ENCODE measurements at places on chromosomes 5 and 9. TPM values are rescaled to one million over a fixed set of nuclear protein-coding genes. Genes with fewer than 3 reads are reported as not detected.

ALAD gene
- 37.7 TPM for total RNA-seq

GRCh38 chr9:112125951-112126388 lies 49.1 kb downstream of the SUSD1 start:
- no peak overlapping the region for H3K27ac ChIP-seq
- peaks cover 13% of the 10 kb centered on the region for H3K36me3 ChIP-seq
- no peak for DNase-seq
- H3K4me1 ChIP-seq: no peaks in the 10 kb centered on the region
- H3K27me3 ChIP-seq: no peaks in the 10 kb centered on the region

GRCh38 chr5:117614408-117614807 lies 1039.8 kb upstream of the SEMA6A start:
- no peaks in the 10 kb centered on the region for H3K36me3 ChIP-seq
- no peak overlapping the region for H3K4me3 ChIP-seq
- no peak overlapping the region for H3K27ac ChIP-seq
- no peaks in the 10 kb centered on the region for H3K27me3 ChIP-seq

PCDHA7 gene
- total RNA-seq: 0.35 TPM

ZNF658 gene
- total RNA-seq: 5.8 TPM

DNA sequence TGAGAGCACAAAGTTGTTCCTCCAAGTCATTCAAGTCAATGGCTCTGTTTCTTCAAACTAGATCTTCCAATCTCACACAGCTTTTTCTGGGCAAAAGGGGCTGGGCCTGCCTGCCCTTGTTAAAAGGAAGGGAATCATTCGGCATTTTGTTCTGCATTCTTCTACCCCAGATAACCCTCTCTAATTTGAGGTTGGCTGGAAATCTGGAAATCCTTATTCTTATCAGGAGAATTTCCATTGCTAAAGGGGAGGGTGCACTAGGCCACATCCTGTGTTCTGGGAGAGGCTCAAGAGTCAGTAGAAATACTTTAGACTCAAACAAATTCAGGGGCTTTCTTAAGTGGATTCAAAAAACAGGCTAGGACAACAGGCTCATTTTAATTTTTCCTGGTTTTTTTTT lies 384.7 kb upstream of the ZNF462 start:
- H3K4me1 ChIP-seq: no peaks in the 10 kb centered on the region
- no peak for DNase-seq
- H3K36me3 ChIP-seq: no peaks in the 10 kb centered on the region
- no peak overlapping the region for H3K4me3 ChIP-seq

GRCh38 chr9:79360387-79361347 lies 211.1 kb upstream of the TLE4 start:
- H3K4me1 ChIP-seq: no peaks in the 10 kb centered on the region
- no peaks in the 10 kb centered on the region for H3K36me3 ChIP-seq
- DNase-seq: no peak
- H3K4me3 ChIP-seq: no peak overlapping the region

DNA sequence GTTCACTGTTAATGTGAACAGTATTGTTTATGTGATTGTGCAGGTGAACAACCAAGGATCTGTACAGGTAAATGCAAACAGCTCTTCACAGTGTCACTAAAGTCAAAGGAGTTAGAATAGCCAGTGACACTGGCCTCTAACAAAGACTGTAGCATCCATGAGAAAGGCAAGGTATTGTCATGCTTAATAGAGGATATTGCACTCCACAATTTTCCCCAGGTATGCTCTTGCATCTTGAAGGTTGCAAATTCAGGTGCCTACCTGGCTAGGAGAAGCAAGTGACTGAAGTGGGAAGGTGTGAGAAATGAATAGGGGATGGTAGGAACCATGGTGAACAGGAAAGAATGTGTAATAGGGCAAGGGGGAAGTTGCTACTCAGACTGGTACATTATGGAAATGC lies 101.2 kb upstream of the EFNA5 start:
- no peak for DNase-seq
- H3K27ac ChIP-seq: no peak overlapping the region
- no peaks in the 10 kb centered on the region for H3K27me3 ChIP-seq
- H3K36me3 ChIP-seq: no peaks in the 10 kb centered on the region

GRCh38 chr9:103761466-103761865 lies 332.6 kb upstream of the SMC2 start:
- no peak overlapping the region for H3K4me3 ChIP-seq
- H3K27me3 ChIP-seq: no peaks in the 10 kb centered on the region
- H3K36me3 ChIP-seq: no peaks in the 10 kb centered on the region
- no peaks in the 10 kb centered on the region for H3K4me1 ChIP-seq
- no peak for DNase-seq

All from upper lobe of right lung (tissue), 1 donor.